ENCODE measurements at places on chromosomes 4 and X.

DNA sequence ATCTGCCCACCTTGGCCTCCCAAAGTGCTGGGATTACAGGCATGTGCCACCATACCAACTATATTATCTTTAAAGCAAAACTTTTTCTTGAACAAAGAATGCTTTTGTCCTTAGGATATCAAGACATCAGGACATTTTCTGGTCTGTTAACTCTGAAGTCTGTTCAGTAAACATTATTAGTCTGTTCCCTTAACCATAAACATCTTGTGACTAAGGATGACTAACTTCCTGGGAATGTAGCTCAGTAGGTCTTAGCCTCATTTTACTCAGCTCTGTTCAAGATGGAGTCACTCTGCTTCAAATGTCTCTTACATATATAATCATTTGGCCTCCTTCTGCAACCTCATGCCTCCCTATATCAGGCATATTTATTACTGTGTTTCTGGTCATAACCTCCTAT is 122.9 kb downstream of the UBE2NL start:
- DNase-seq = no peak

DNA sequence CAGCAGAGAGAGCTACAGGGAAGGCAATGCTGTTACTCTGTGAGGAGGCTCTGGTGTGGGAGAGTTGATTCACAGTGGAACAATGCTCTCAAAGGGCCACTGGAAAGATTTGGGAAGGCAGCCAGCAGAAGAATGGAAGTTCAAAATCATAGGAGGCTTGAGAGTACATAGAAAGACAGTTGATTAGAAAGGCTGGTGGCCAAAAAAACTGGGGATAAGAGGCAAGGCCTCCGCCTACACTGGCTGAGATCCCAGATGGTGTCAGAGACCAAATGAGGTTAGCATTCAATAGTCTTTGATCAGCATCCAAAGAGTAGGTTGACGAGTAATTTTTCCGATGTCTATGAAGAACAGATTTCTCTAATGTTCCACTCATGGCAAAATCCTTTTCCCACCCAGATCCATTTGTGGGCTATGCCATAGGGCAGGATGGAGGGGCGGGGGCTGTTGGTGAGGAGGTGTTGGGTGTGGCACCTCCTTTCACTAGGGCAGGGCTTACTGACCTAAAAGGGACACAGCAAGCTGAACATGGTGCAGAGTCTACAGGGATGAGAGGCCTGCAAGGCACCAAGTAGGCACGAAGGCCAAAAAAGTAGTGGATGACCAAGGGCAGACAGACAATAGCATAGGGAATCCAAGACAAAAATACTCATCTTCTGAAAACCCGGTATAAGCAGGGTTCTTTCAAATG is 15.1 kb downstream of the TEC start:
- DNase-seq = no peak

DNA sequence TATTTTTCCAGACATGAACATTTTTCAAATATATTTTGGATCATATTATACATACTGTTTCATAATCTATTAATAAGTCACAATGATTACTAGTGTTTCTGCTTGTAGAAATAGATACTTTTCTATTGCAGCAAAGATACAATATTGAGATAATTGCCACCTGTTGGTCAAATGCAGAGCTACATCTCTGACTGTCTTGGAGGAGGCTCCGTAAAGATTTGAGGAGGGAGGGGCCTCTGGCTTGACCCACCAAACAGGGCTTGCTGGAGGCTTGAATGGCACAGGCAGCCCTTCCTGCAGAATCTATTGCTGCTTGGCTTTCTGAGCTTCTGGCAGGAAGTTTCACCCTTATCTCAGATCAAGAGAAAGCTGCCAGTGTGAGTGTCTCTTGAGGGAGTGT is 99.3 kb upstream of the ARMCX2 start:
- DNase-seq = no peak

- DNase-seq = no peak
Measured at GRCh38 chrX:125694171-125694570, 374.5 kb downstream of the TEX13C start.
